ENCODE measurements at places on chromosomes 5 and 9.

DNA sequence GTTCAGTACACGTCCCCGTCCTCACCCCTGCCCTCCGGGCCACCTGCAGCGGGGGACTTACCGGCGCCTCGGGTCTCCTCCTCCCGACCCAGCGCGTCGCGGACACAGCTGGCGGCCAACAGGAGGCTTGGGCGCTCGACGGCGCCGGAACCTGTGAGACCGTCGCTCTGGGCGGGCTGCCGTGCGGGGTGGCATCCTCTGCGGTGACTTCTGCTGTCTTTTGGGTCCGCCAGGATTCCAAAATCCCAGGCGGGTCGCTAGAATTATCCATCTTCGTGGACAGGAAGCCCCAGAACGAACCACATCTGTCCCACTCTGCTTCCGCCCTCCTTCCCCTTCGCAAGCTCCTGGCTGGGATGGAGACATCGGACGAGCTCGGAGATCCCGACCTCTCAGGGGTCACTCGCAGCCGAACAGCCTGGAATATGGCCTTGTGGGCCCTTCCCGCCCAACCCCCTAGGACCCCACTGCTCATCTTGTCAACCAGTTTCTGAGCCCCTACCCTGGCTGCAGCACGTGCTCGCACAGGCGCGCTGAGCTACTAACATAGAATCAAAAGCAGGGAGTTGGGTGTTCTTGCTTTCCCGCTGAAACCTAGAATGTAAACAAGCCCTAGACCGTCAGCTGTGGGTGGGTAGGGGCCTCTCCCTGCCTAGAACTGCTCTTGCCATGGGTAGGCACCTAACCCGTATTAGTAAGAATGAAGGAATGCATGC lies 947 bp upstream of the MARCHF3 start:
- peak; percentile 16 for DNase-seq

GRCh38 chr5:79517601-79518000 lies 3.7 kb upstream of the HOMER1 start:
- no peak for DNase-seq

GRCh38 chr9:136686794-136687711 lies at the start of gene AGPAT2:
Gene AGPAT2, minus strand, starts transcription at chr9:136687457. Its CDS starts 100 bp downstream, at chr9:136687357.
- DNase-seq, result peak; percentile 77

- DNase-seq, result peak; percentile 25
Observed at GRCh38 chr9:90219548-90220118, 423.0 kb downstream of the DIRAS2 start.

DNA sequence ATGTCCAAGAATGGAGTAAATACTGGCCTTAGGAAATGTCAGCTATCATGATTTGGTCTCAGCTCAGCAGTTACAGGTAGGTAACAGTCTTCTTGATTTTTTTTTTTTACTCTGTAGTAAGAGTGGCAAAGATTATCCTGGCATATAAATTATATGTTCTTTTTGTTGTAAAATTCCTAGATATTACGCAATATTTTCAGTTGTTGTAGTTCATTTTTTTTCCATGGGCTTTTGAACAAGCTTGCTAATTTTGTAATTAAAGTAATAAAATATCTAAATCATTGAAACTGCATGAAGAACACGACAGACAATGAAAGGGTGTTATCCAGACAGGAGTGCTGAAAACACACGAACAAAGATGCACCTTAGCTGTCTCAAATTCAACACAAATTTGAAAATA lies 249.4 kb downstream of the PRDM9 start:
- no peak for DNase-seq

GRCh38 chr5:27906481-27906880 lies 868.1 kb upstream of the CDH9 start:
- no peak for DNase-seq

- no peak for DNase-seq
Observed at GRCh38 chr5:53730943-53731342, 170.5 kb downstream of the NDUFS4 start.

GRCh38 chr9:131337131-131337848 lies 47.8 kb downstream of the PLPP7 start:
- no peak for DNase-seq

- DNase-seq, result no peak
Observed at GRCh38 chr5:90153031-90153430, 256.5 kb downstream of the CETN3 start.

GRCh38 chr5:29089591-29090130 lies 2051.3 kb upstream of the CDH9 start:
- DNase-seq, result no peak

- DNase-seq, result no peak
Observed at GRCh38 chr5:73317523-73317922, 131.1 kb downstream of the FOXD1 start.

DNA sequence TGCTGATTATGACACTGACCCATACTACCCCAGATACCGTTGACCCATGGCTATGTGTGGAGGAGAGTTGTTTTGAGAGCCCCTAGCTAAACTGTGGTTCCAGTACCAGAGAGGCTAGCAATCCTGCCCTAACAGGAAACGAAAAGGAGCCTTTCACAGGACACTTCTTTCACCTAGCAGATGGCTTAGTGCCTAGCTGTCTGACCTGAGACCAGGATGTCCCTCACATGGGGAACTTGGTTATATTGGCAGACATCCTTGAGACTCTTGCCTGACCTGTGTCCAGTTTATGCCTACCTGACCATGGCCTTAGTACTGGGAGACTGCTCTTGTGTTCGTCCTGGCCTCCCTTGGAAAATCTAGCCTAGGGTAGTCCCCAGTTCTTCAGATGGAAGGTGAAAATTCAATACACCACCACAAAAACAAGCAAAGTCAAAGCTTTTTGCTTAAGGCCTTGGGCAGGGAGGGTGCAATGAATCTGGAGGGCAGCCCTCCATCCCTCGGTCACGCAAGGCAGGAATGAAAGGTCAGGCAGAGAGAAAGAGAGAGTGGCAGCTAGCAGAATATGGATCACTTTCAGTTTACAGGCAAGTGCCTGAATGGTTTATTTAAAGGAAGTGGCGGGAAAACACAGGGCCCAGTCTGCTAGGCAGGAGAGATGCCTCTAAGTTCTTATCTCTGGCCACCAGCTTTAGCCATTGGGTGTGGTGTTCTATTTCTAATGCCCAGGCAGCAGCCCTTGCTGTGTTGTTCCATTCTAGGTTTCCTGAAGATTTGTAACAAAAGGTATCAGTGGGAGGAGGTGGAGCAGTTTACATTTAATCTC lies 16.4 kb upstream of the ZNF474 start:
- DNase-seq, result no peak

DNA sequence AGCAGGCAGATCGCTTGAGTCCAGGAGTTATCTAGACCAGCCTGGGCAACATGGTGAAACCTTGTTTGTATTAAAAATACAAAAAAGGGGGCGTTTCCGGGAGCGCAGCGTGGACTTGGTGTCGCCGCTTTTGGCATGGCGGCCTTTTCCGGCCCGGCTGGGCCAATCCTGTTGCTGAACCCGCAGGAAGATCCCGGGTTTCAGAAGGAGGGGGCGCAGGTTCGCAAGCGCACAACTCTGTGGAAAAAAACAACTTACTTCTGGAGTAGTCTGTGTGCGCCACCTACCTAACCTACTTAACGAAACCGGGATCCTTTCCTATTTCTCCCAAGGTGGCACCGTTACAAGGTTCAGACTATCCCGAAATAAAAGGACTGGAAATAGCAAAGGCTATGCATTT lies 198.6 kb downstream of the MSX2 start:
- DNase-seq, result no peak
